Anterior cingulate cortex (tissue), 58 donors: ENCODE measurements at places on chromosomes 16 and 17.

GRCh38 chr16:1615761-1616160, 3.6 kb downstream of the CRAMP1 start:
- no peak for DNase-seq

- no peak for DNase-seq
Measured at GRCh38 chr17:3002538-3003295, 60.7 kb downstream of the OR1D5 start.

DNA sequence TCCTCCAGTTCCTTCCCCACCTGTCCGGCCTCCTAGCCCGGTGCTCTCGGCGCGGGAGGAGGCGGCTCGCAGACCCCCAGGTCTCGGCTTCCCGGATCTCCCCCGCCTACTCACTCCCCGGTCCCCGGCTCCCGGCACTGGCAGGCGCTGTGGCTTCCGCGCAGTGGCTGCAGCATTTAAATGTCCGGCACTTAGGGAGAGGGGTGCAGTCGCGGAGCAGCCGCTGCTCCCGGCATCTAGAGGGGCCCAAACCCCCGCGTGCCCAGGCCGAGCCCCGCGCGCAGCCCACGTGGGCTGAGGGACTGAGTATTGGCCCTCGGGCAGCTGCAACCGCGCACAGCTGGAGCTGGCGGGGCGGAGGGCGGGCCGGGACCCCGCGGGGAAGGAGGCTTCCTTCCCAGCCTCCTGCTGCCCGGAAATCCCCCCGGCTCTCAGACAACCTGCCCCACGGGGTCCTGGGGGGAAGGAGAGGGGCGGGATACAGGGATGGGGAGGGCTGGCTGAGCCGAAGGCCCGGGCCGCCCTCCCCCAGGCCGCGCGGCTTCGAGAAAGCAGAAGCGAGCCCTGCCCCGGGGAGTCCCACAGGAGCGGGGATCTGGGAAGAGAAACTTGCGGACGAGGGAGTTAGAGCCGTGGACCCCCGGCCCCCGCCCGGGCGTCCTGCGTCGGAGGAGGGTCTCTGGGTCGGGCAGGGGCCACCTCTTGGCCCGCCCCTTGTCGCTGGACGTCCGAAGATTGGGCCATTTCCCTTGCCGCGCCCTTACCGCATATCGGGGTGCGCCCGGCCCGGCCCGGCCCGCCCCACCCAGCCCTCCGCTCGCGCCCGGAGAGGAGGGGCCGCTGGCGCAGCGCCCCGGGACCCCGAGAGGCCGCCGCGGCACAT, at the start of gene MMP25:
Gene MMP25 (plus strand): TSS at position 804 of the 883 bp plus-strand sequence. CDS start 357 bp downstream, outside the sequence.
- DNase-seq = no peak

- DNase-seq = no peak
Measured at GRCh38 chr16:74034862-74035261, 261.8 kb upstream of the PSMD7 start.

DNA sequence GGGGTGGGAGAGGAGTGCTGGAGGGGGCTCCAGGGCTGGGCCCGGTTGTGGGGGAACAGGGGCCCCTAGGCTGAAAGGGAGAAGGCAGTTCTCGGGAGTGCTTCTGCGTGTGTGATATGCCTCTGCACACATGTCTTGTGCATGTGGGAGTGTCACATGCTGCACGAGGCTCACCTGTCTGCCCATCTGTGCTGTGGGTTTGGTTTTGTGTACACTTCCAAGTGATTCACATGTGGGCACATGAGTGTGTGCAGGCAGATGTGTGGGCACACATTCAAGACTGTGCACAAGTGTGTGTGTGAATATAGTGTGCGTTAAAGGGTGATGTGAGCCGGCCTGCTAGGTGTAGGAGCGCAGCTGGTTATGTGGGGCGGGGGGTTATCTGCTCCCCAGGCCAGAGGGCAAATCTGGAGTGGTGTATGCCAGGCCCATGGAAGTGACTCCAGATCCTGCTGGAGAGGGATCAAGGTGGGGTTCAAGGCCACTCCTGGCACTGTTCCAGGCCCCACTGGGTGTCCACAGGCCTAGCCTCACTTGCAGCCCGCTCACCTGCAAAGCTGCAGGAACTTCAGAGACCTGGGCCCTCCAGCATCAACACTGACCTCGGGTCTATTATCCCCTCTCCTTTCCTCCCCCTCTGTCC, 3.8 kb upstream of the BAHCC1 start:
- no peak for DNase-seq

GRCh38 chr16:68246666-68247065, 1.5 kb downstream of the PLA2G15 start:
- no peak for DNase-seq

DNA sequence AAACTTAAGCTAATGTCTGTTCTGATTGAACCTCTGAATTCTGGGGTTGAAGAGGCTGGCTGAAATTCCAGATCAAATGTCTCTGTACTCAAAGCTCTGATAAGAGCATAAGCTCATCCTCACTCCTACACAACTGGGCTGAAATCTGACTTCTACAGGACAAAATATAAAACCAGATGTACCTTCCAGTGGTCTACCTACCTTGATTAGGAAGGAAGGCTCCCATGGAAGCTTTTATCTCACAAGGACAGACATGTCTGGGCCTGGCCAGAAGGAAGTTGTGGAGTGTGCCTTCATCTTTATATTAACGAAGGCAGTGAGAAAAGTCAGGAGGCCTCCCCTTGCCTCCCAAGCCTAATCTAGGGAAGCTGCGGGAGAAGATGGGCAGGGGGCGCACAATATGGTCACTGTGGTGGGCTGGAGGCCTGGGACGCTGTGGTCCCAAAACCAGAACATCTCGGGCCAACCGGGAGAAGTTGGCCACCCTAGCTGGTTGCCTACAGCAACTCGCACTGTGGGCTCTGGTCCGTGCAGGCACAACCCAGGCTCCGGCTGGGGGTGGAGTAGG, 55.6 kb upstream of the LRRC37A3 start:
- DNase-seq = no peak

GRCh38 chr16:57229079-57229478, 16.0 kb upstream of the ARL2BP start:
- DNase-seq = no peak
